ENCODE measurements at places on chromosomes 13 and 19. TPM values are rescaled to one million over a fixed set of nuclear protein-coding genes. Genes with fewer than 3 reads are reported as not detected.

DNA sequence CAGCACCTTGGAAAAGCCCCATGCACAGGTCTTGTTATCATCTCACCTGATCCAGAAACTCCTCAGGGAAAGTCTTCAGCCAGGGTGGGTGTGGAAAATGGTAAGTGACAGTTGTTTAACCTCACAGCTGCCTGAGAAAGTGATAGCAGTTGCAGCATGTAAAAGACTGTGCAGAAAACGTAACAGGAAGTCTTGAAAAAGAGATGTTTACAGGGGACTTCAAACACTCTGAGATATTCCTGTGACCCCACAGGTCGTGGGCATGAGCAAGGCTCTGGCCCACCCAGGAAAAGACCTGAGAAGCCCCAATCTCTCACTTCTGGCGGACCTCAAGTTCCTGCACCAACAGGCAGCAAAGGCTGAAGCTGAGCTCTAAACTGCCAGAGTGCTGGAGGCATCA, 826.9 kb downstream of the UQCRFS1 start:
- peak; percentile 74 for DNase-seq

DNA sequence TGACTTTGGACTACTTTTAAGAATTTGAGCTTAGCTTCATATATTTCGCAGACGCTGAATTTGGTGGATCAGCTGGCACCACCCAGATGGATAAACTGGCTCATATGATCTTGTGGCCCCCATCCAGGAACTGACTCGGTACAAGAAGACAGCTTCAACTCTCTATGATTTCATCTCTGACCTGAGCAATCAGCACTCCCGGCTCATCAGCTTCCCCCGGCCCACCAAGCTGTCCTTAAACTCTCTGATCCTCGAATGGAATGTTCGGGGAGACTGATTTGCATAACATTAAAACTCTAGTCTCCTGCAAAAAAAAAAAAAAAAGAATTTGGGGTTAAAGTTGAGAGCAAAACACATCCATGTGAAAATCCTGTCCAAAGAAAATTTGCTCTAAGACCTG, 71.4 kb upstream of the IRS2 start:
- DNase-seq = no peak

Gene CEACAM7
- total RNA-seq = not detected

DNA sequence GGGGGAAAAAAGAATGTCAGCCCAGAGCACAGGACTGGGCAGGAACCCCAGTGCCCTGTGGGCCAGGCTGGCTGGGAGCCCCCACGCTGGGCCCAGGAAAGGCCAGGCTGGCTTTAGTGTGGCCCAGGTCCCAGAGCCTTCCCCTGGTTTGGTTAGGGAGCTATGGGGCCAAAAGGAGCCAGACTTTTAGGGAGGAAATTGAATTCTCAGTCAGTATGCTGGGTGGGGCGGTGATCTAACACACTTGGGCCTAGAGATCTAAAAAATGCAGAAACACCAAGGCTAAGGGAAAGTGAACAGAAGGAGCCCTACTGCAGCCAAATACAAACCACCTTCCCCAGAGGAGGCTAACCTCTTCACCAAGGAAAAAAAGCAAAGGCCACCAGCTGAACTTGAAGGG, 137.5 kb downstream of the CRYL1 start:
- no peak for DNase-seq

DNA sequence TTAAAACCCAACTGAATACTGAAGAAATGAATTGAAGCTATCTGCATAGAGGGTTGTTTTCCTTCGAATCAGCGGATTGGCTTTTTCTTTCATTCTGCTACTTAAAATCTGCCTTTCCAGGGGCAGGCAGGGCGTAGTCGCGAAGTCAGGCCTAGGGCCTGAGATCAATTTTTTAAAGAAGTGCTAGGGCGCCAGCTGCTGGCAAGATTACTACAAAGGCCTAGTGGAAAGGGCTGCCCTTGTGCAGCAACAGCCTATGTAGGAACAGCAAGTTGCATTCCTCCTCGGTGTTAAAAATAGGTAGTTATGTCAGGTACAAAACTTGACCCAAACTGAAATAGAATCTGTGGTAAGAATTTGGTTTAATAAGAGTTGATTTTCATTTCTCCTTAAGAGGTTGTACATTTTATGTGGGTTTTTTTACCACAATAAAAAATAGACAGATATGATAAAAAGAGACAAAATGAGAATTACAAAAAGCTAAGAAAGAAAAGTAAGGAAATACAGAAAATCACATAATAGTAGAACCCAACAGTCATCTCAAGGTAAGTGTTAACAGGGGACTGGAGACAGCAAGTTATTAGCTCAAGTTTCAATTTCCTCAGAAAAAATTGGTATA, 9.5 kb upstream of the URAD start:
- DNase-seq = peak; percentile 78

Measured in activated CD4-positive, alpha-beta T cell treated with anti-CD3 and anti-CD28 coated beads, Interleukin-2, amount 10 ng/mL, durations not matched to agents 24 days and 14 days (primary cell).